Stimulated activated CD4-positive, alpha-beta T cell treated with anti-CD3 and anti-CD28 coated beads, Interleukin-15, amount 100 ng/mL, for 48 hours (primary cell): ENCODE measurements at places on chromosomes 12 and 14.

- no peak for DNase-seq
These were observed 724.8 kb downstream of the C12orf50 start for GRCh38 chr12:87304406-87304805.

GRCh38 chr14:35406090-35406489 lies 1.5 kb upstream of the NFKBIA start:
- no peak for DNase-seq

GRCh38 chr12:19110221-19110940 lies 19.2 kb upstream of the PLEKHA5 start:
- no peak for DNase-seq

GRCh38 chr14:58239244-58240195 lies 5.1 kb upstream of the PSMA3 start:
- peak; percentile 66 for DNase-seq

GRCh38 chr12:106445959-106446358 lies 88.4 kb downstream of the POLR3B start:
- no peak for DNase-seq

DNA sequence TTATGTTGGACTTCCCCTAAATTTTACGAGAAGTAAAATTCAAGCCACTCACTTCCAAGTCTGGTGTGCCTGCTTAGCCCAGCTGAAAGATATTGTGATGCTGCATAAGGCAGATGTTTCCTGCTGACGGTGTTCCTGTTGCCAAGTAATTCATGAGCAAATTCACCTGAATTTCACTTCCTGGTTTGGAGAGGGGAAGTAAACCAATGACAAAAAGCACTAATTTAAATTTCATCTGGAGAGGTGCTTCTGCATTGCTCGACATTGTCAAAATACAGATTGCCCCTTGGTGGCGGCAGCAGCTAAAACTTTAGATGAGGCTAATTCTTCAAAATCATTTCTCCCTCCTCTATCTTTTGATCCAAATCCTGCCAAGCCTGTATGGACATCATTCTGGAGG lies 281.1 kb downstream of the AACS start:
- DNase-seq: no peak

DNA sequence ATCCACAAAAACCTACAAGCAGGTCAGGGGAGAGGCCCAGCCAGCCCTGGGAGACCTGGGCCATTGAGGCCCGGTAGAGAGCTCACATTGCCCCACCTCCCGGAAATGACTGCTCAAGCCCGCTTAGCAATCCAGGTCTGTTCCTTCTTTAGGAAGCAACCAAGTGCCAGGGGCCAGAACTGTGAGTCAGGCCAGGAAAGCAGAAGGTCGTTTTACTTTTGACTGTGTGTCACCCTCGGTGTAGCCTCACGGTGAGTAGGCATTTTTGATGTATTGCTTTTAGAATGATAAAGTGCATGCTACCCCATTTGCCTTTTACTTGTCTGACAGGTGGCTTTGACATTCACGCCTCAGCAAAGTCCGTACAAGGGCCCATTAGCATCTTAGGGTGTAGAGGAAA lies 25.4 kb upstream of the PWP1 start:
- DNase-seq: no peak

GRCh38 chr14:76514213-76514998 lies 138.5 kb downstream of the ESRRB start:
- no peak for DNase-seq

GRCh38 chr12:108179305-108179704 lies 50.2 kb downstream of the WSCD2 start:
- no peak for DNase-seq

GRCh38 chr14:44620121-44621019 lies 113.3 kb upstream of the FSCB start:
- DNase-seq: no peak

- DNase-seq: no peak
These were observed 281.2 kb downstream of the PAWR start for GRCh38 chr12:79409562-79409961.

- DNase-seq: no peak
These were observed 101.6 kb downstream of the PELI2 start for GRCh38 chr14:56219666-56220413.

DNA sequence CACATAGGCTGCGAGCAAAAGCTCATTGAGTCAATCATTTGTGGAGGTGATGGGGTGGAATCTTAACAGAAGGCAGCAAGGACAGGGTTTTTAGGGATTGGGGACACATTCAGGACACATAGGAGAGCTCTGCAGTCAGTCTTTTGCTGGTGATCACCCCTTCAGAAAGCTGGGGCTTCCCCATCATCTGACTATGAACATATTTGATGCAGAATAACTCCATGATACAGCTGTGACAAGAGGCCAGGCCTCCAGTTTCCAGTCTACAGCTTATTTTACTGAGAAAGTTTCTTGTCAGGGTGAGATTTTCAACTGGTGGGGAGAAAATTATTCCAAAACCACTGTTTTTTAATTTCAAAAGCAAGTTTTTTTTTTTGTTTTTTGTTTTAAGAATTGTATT lies 134.2 kb downstream of the TMEM30B start:
- no peak for DNase-seq

DNA sequence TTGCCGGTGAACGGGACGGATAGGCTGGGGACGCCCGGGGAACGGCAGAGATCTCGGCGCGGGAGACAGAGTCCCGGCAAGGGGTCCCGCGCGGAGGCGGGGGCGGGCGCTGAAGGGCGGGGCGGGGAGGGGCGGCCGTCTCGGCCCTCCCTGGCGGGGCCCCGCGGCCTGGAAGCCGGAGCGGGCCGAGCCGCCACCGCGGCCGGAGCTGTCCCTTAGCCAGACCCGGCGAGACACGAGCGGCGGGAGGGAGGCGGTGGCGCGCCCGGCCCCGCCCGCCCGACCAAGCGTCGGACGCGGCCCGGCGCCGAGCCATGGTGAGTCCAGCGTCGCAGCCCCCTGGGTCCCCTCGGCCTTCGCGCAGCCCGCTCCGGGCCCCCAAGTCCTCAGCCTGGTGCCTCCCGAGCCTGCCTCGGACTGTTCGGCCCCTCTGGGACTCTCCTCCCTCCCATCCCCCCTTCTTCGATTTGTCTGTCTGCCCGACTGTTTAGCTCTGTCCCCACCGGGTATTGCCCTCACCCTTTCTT lies at the start of gene ARHGEF40:
ARHGEF40 (plus strand) TSS at position 222 of the 527 bp plus-strand sequence; CDS start at position 315, 93 bp downstream.
- no peak for DNase-seq

- no peak for DNase-seq
These were observed 1.3 kb upstream of the GNG2 start for GRCh38 chr14:51859131-51859530.

DNA sequence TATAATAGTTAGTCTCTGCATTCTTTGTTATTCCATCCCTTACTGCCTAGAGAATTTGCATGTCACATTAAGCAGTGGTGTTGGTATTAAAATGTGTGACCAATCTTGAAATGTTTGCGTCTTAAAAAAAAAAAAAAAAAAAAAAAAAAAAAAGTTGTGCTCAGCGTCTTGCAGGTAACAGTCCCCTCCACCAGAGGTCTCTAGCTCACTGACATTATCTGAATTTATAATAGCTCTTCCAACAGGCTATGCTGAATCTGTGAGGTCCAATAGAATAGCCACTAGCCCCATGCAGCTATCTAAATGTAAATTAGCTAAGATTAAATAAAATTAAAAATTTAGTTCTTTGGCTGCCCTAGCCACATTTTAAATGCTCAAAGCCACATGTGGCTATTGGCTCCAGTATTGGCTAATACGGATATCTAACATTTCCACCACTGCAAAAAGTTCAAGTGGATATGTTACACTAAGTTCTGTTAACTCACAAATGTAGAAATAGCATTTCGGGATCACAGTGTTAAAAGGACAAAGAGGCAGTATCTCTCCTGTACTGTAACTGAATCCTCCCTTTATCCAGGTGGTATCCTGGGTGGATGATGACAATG lies 28.7 kb downstream of the NKX2-8 start:
- no peak for DNase-seq

DNA sequence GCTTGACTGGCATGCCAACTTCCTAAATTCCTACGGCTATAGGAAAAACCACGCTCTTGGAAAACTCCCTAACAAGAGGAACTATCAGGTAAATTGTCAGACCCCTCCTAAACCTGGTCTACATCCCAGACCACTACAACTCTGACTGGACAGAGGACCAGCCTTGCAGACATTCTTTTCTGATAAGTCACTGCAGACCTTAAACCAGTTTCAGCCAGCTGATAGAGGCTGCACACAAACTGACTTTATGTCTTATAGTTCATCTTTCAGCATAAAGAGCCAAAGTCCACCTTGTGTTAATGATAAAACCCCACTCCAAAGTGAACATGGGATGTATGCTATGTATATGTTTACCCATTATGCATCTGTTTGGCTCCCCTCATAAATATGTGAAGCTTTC lies 166.6 kb downstream of the KTN1 start:
- DNase-seq: no peak
